Stimulated activated CD8-positive, alpha-beta memory T cell treated with anti-CD3 and anti-CD28 coated beads, Interleukin-15, amount 100 ng/mL, for 4 hours (primary cell): ENCODE measurements at places on chromosomes 6 and 20.

- DNase-seq = no peak
Observed at GRCh38 chr6:139452148-139452876, 77.9 kb upstream of the CITED2 start.

DNA sequence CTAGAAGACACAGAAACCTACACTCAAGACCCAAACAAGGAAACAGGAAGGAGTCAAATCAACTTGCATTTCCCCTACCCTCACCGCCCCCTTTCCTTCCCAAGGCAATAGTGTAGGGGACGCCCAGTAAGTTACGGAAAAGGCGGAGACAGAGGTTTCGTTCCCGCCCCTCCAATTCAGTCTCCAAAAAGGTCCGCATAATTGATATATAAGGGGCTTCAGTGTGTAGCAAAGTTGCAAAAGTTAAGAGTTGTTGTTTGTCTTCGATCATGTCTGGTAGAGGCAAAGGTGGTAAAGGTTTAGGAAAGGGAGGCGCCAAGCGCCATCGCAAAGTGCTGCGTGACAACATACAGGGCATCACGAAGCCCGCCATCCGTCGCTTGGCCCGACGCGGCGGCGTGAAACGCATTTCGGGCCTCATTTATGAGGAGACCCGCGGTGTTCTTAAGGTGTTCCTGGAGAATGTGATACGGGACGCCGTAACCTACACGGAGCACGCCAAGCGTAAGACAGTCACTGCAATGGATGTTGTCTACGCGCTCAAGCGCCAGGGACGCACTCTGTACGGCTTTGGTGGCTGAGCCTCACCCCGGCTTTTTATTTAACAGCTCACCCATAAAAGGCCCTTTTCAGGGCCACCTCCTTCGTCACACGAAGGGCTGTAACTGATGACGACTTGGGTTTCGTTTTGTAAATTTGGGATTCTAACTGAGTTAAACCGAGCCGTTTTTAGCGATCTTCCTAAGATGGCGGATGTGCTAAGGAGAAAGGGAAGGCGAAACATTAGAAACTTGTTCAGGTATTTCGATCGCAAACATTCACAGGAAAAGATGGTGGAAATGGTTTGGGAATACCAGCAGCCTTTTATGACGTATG lies 124.6 kb upstream of the BTN3A2 start:
- DNase-seq = peak; percentile 51

DNA sequence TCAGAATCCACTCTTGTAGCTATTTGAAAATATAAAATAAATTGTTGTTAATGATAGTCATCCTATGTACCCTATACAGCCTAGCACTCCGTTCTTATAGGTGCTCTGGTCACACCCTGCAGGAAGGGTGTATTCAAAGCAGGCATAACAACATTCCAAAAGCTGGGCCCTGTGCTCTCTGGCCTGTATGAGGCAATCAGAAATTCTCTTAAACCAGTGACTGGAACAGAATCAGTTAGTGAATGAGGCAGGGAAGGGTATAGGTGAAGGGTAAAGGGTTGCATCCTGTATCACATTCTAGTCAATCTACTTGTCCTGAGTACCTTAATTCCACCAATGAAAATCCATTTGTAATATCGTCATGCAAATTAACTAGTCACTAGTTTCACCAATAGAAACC lies 154.5 kb upstream of the ZNF217 start:
- DNase-seq = no peak

DNA sequence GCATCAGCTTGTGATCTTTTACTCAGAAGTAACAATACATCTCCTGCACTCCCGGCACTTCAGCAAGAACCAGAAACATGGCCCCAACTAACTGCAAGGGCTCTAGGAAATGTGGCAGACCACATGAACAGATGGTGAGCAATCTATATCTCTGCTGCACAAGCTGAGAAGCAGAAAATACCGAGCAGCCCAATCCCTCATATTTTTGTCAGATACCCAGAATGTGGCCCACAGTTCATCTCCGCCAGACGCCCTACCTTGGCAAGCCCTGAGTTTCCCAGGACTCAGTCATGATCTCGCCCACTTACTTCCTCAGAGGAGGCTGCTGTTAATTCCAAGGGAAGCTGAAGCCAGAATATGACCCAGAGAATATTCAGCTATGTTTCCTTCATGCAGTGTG lies 63.1 kb upstream of the PHACTR1 start:
- DNase-seq = no peak

- peak; percentile 54 for DNase-seq
Observed at GRCh38 chr6:73695619-73696421, at the start of gene CD109. CD109 (plus strand) TSS chr6:73696203; CDS start chr6:73696216, 13 bp downstream.

GRCh38 chr6:150025201-150025917 lies at the start of gene RAET1L:
RAET1L (minus strand) TSS chr6:150025532; CDS start chr6:150025471, 61 bp downstream.
- DNase-seq = no peak

DNA sequence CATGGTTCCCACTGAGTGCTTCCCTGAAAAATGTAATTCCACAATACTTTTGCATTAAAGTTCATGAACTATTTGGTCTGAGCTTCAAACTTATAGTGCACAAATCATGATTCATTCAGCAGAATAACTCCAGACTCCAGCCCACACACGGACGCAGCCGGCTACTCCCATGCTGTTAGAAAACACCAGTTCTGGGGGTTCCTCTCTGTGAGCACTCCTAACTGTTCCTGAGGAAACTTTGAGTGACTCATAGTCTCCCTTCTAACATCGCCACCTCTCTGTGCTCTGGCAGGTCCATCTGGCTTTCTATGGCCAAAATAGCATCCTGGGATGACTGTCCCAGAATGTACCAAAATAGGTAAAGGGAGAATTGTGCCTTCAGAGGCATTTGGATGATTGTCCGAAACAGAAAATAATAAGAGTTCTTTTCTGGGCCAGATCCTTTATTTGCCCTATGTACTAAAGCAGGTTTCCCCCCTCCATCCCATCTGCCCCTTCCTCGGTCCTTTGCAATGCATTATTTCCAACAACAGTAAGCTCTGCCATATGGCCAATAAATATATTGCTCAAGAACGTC lies 32.3 kb upstream of the LY86 start:
- no peak for DNase-seq

DNA sequence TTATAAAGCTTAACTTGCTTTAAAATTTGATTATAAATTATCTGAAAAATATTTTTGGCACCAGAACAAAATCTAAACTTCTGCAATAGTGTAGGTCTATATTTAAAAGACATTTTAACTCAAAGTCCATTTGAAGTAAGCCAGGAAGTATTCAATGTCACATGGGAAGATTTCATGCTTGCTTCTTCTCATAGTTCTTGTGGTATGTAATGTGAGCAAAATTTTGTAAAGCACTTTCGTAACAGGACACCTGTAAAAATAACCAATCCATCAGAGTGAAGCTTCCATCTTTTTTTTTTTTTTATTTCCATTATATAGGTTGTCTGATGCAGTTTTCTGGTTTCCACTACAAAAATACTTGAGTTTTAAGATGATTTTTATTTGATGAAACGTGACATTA lies 386.1 kb downstream of the LAMA2 start:
- no peak for DNase-seq

DNA sequence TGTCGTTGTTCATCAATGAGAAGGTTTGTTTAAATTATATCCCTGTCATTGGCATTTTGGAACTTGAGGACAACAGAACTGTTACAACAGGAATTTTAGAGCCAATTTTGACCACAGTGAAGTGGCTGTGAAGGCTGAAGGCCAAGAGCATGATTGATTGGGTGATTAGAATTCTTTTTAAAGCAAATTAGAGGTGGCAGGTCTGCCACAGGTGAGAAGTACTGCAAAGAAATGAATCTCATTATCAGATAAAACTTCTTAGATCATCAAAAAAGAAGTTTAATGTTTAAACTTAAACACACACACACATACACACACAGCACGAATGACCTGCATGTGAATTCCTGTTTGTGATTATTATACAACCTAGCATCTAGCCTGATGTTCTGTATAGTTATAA lies 32.4 kb downstream of the FARS2 start:
- no peak for DNase-seq
